ENCODE measurements at places on chromosomes 5 and 9.
A peak's percentile ranks its signal among the peaks of the same experiment; 100 is the strongest.

- DNase-seq: no peak
Observed at GRCh38 chr9:8815931-8816330, 1016.4 kb upstream of the DMAC1 start.

- peak; percentile 33 for DNase-seq
Observed at GRCh38 chr9:93346231-93347112, 105.0 kb upstream of the FAM120A start.

- no peak for DNase-seq
Observed at GRCh38 chr5:110346893-110347358, 379.5 kb downstream of the TMEM232 start.

DNA sequence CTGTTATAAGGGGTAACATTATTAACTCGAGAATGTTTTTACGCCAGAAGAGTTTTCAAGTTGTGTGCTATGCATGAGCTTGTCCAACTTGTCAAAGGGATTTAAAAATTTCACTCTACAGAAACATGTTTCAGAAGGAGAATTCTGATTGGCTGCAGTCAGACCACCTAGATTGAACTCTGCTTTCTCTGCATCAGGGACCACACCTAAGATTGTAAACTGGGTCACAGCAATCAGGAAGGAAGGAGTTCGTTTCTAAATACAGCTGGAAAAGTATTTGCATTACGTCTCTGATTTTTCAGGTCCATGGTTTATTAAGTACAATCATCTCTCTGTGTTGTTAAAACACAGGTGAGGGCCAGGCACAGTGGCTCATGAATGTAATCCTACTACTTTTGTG, 5.8 kb downstream of the GLRX start:
- no peak for DNase-seq

All from common myeloid progenitor, CD34-positive (primary cell).